ENCODE measurements at places on chromosomes 11 and 22.

- no peak for DNase-seq
These were observed 24.8 kb downstream of the FOLR3 start for GRCh38 chr11:72160319-72160718.

GRCh38 chr22:49881856-49882255 is 28.2 kb downstream of the ZBED4 start:
- no peak for DNase-seq

DNA sequence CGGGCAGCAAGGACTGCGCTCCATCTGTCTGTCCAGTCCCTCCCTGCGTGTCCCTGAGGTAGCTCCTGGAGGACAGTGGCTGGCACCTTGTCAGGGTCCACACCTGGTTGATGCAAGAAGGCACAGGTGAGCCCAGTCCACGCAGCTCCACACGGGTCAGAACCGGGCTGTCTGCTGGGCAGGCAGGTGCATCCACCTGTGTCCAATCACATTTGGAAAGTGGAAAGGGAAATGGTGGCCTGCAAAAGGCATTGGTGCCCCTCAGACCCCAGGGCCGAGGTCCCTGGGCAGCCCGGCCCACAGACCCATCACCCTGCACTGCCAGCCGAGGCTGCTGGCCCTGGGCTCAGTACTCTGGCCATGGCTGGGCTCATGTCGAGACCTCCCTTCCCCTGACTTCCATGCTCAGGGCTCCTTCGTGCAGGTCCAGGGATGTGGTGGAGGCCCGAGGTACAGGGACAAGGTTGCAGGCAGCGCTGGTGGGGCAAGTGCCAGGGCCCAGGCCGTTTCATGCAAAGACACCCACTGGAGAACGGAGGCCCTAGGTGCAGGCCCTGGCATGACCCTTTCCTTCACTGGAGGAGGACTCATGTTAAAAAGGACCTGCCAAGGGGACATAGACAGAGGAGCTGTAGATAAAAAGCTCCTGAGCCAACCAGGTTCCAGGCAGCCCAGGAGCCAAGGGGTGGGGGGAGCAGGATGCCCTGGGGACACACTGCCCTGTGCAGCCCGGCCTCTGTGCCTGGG is 38.9 kb upstream of the TH start:
- DNase-seq: no peak

DNA sequence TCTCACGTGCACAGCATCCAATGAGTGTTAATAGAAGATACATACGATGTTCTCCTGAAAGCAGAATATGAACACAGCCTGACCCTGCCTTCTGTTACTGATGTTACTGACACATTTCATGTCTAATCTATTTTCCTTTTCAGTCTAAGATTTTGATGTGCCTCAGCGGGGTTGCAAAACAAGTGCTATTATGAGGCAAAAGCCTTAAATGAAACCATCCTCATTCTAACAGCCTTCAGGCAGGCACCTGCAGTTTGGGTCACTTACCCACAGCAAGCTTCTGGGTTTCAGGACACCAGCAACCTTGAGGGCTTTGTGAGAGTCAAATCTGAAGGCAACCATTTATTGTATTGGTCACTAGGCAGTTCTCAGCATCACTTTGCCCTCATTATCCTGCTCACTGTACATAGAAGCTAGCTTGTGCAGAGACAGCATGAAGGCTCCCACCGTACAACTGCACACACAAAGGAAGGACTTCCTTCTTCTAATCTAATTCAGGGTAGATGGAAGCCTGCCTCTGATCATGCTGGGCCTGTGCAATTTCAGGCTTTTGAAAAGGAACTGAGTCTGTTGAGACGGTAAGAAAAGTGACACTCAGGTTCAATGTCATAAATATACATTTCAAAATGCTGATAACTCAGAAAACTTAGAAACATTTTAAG is 183.2 kb upstream of the PITPNB start:
- no peak for DNase-seq

GRCh38 chr22:27405672-27406388 is 395.7 kb downstream of the MN1 start:
- DNase-seq: no peak

GRCh38 chr11:71986131-71986530 is 12.6 kb upstream of the IL18BP start:
- DNase-seq: no peak

- no peak for DNase-seq
These were observed 53.8 kb upstream of the PRR5 start for GRCh38 chr22:44648085-44648820.
